Osteocyte (in vitro differentiated cells): ENCODE measurements at places on chromosomes 13 and 19. TPM values are rescaled to one million over a fixed set of nuclear protein-coding genes. Genes with fewer than 3 reads are reported as not detected.

GRCh38 chr13:42594481-42595252 is 20.7 kb downstream of the TNFSF11 start:
- no peaks in the 10 kb centered on the region for H3K36me3 ChIP-seq
- peaks cover 17% of the 10 kb centered on the region for H3K4me1 ChIP-seq
- no peak for DNase-seq
- peaks cover 16% of the 10 kb centered on the region for H3K27me3 ChIP-seq

- H3K4me1 ChIP-seq: no peaks in the 10 kb centered on the region
- no peak overlapping the region for H3K27ac ChIP-seq
- no peak overlapping the region for H3K4me3 ChIP-seq
Measured at GRCh38 chr19:12578641-12579040, 27.4 kb upstream of the ZNF564 start.

- no peak for DNase-seq
- H3K4me1 ChIP-seq: peaks cover 89% of the 10 kb centered on the region
- H3K4me3 ChIP-seq: no peak overlapping the region
- no peaks in the 10 kb centered on the region for H3K27me3 ChIP-seq
Measured at GRCh38 chr13:110411688-110412059, 104.6 kb downstream of the COL4A2 start.

STRN4 gene
- 87.1 and 93.5 TPM in 2 replicates for total RNA-seq

ZNF763 gene
- 2.1 and 4.3 TPM in 2 replicates for total RNA-seq
